ENCODE measurements at places on chromosomes 7 and 10. TPM values are rescaled to one million over a fixed set of nuclear protein-coding genes. Genes with fewer than 3 reads are reported as not detected.
A peak's percentile ranks its signal among the peaks of the same experiment; 100 is the strongest.

- ATAC-seq: peak; percentile 98
Observed at GRCh38 chr7:155230169-155230593, 67.5 kb upstream of the INSIG1 start.

DNA sequence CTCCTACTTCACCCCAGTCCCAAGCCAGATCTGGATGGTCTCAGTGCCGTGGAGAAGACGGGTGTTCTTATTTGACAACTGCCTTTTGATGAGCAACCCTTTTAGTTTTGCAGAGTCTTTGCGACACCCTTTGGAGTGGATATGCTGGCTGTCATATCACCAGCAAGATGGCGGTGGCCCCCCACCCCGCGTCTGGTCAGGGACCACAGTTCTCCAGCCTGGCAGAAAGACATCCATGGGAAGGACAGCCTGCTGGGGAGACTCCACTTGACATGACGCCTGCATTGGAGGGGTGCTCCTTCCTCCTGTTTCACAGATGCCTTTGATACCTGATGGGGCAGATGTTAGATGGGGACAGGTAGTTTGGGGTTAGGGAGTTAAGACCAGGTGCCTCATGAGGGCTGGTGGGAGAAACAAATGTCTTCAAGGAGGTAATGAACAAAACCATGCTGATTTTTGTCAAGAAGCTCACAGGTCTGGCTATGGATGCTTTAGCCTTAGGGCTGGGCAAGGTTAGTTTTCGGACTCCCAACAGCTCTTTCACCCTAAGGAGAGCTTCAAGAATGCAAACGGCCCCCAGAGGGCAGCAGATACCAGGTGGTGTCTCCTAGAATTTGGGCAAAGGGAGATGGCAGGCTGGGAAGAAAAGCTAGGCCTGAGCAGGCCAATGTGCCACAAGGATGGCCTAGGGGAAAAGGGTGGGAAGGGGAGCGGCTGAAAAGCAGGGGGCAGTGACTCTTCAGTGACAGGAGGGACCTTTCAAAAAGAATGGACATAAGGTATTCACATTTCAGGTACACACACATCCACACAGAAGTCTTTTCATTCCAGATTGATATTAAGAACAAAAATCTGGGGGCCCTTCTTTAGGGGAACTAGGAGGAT, 95.2 kb downstream of the CLEC2L start:
- ATAC-seq: no peak

- ATAC-seq: no peak
Observed at GRCh38 chr7:36010656-36011587, 142.1 kb upstream of the EEPD1 start.

GRCh38 chr10:29555746-29556481, 78.9 kb downstream of the SVIL start:
- peak; percentile 81 for ATAC-seq

GRCh38 chr7:102028206-102028826, 210.9 kb downstream of the CUX1 start:
- no peak for ATAC-seq

DNA sequence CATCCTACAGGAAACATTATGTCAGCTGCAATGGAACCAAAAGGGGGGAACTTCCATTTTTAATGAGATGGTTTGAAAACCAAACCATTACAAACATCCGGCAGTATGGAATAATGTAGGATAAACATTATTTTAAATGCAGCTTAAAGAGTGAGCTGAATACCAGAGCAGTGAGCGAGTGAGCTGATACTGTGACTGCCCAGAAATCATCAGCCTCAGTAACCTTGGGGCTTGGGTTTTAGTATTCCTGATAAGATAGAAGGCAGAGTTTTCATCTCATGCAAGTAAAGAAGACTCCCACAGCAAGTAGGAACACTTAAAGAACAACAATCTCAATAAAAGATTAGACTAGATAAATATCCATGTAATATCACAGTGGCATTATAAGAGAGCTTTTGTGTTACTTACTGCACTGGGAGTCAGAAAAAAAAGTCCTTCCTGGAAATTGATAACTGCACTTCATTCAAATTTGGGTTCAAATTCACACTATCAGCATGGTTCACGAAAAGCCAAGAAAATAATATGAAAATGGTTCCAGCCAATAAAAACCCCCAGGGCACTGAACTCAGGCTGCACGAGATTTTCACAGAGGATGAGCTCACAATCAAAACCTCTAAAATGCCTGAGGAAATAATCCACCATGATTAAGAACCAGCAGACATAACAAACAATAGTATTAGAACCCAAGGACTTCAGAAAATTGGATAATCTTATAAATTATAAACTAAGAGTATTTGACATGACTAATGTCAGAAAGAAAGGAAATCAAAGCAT, 115.7 kb downstream of the MTPAP start:
- no peak for ATAC-seq

GRCh38 chr10:97220355-97220754, 34.6 kb upstream of the SLIT1 start:
- no peak for ATAC-seq

The LRMDA gene
- 0.94 TPM for total RNA-seq

DNA sequence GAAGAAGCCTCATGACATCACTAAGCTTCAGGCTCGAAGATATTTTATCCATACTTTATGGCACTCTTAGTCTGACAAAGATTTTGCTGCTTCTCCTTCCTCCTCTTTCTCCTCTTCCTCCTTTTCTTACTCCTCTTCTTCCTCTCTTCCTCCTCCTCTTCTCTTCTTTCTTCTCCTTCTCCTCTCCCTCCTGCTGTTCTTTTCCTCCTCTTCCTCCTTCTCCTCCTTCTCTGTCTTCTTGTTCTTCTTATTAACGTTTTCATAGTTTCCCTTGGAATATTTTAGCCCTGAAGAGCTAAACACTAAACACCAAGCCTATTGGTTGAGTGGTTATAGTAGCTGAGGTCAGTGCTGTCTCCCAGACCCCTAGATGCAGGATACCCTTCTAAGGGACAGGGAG, 137.7 kb downstream of the CREB5 start:
- ATAC-seq: no peak

GRCh38 chr7:90777465-90777864, 181.3 kb downstream of the CDK14 start:
- ATAC-seq: no peak

All from motor neuron (in vitro differentiated cells).